Muscle of leg (tissue), 16 donors: ENCODE measurements at places on chromosomes 13 and 19. TPM values are rescaled to one million over a fixed set of nuclear protein-coding genes. Genes with fewer than 3 reads are reported as not detected.

The NECTIN2 gene
- 38.4 TPM for total RNA-seq

The SLC46A3 gene
- 1.4 TPM for total RNA-seq

The GNA15 gene
- 2.0 TPM for total RNA-seq

The HCST gene
- total RNA-seq = 4.0 TPM

The PTH2 gene
- not detected for total RNA-seq

The POGLUT2 gene
- total RNA-seq = 23.5 TPM

The C19orf33 gene
- total RNA-seq = 0.66 TPM

The EPN1 gene
- total RNA-seq = 21.8 TPM

The RFX2 gene
- total RNA-seq = 5.5 TPM

The CIC gene
- 13.6 TPM for total RNA-seq

The EEF1AKMT1 gene
- total RNA-seq = 16.0 TPM

The UQCR11 gene
- 211 TPM for total RNA-seq

The PGLYRP1 gene
- total RNA-seq = 0.27 TPM

The PLPP2 gene
- 0.58 TPM for total RNA-seq

The MEIOSIN gene
- not detected for total RNA-seq
